LHCN-M2 (cell line): ENCODE measurements at places on chromosomes 1 and 21.
A peak's percentile ranks its signal among the peaks of the same experiment; 100 is the strongest.

DNA sequence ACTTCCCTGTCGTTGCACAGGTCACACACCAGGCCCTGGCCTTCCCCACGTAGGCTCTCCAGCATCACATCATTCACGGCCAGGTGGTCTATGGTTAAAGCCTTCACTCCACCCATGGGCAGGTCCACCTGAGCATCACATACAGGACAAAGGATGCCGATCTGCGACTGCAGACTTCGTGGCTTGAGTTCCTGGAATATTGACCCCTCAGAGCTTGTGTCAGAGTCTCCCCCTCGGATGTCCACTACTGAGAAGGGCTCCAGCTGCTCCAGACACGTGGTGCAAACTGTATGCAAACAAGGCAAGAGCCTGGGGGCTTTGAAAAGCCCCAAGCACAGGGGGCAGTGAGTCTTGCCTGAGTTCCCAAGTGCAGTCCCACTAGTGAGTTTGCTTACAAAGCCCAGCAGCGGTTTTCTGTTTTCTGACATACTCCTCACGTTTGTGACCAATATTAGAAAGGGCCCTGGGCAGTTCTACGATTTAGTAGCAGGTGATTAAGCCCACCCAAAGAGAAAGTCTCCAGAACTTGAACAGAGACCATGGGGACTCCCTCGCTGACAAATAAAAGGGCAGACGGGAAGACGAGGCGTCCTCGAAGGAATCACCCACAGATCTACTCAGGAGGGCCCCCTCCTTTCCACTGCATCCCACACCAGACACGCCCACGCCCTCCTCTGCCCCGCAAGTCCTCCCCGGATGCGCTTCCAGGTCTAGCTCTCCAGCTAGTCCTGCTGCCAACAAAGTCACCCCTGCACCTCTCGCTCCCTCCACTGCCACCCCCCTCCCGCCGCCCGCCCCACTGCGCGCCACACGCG, 568 bp downstream of the TRIM45 start:
- no peak for DNase-seq

GRCh38 chr1:154456631-154457030, 45.4 kb upstream of the TDRD10 start:
- no peak for DNase-seq

GRCh38 chr1:16207318-16208269, 4.9 kb downstream of the ARHGEF19 start:
- no peak for DNase-seq

- DNase-seq = no peak
Observed at GRCh38 chr1:164587617-164588501, 28.9 kb downstream of the PBX1 start.

GRCh38 chr1:209517681-209518050, 65.8 kb upstream of the CAMK1G start:
- DNase-seq = no peak

- no peak for DNase-seq
Observed at GRCh38 chr1:19078536-19078935, 122.1 kb upstream of the IFFO2 start.

- DNase-seq = no peak
Observed at GRCh38 chr1:41566274-41566885, 81.9 kb upstream of the EDN2 start.

DNA sequence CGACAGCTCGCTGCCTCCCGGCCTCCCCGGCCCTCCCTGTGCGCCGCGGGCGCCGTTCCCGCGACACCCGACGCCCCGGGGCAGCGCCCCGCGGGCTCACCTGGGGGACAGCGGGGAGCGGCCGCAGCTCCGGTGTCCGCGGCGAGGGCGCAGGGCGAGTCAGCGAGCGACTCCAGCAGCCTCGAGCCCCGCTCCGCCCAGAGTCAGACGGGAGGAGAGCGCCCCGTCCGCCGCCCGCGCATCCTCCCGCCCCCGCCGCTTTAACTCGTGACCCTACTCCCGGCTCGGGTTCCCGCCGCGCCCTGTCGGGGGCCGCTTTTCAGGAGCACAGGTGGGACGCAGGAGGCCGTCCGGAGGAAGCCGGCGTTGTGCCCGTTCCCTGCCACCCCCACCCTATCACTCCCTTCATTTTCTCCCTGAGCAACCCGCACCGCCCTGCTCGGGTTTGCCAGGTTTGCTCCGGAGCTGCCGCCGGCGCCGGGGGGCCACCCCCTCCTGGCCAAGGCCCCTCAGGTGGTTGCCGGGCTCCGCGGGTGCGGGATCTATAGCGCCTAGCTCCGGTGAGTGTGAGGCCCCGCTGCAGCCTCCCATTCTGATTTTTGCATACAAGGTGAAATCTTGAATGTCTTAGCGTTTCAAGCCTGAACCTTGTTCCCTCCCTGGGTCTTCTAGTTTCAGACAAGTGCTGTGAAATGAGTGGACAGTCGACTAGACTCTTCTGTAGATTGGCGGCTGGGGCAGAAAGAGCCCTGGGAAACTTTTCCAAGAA, at the start of gene MCOLN3:
Gene MCOLN3, minus strand, starts transcription at position 205 of the 769 bp plus-strand sequence. CDS start 3,140 bp downstream, outside the sequence.
- DNase-seq = no peak

GRCh38 chr1:242623756-242624155, 99.3 kb upstream of the PLD5 start:
- DNase-seq = no peak

DNA sequence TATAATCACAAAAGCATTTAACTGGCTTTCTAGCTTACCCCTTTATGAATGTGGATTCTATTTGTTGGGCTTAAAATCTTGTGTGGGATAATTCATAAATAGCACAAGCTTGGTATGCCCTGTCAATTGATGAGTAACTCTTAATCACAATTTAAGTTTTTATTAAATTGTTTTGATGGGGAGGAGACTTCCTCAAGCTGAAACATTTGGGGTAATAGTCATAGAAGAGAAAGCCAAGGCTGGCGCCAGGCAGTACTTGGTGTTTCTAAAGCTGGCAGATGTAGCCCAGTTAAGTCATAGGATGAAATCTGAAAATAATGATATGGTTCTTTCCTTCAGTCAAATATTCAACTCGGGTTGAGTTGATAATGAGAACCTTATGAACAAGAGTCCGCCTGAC, 167.2 kb downstream of the FMN2 start:
- peak; percentile 94 for DNase-seq

GRCh38 chr1:42943166-42943565, 15.5 kb downstream of the SLC2A1 start:
- DNase-seq = peak; percentile 83

GRCh38 chr21:34941162-34941561, 107.9 kb downstream of the RUNX1 start:
- no peak for DNase-seq

- DNase-seq = peak; percentile 74
Observed at GRCh38 chr1:194067772-194068171, 881.4 kb upstream of the B3GALT2 start.

GRCh38 chr1:170426596-170426995, 105.4 kb upstream of the GORAB start:
- no peak for DNase-seq

DNA sequence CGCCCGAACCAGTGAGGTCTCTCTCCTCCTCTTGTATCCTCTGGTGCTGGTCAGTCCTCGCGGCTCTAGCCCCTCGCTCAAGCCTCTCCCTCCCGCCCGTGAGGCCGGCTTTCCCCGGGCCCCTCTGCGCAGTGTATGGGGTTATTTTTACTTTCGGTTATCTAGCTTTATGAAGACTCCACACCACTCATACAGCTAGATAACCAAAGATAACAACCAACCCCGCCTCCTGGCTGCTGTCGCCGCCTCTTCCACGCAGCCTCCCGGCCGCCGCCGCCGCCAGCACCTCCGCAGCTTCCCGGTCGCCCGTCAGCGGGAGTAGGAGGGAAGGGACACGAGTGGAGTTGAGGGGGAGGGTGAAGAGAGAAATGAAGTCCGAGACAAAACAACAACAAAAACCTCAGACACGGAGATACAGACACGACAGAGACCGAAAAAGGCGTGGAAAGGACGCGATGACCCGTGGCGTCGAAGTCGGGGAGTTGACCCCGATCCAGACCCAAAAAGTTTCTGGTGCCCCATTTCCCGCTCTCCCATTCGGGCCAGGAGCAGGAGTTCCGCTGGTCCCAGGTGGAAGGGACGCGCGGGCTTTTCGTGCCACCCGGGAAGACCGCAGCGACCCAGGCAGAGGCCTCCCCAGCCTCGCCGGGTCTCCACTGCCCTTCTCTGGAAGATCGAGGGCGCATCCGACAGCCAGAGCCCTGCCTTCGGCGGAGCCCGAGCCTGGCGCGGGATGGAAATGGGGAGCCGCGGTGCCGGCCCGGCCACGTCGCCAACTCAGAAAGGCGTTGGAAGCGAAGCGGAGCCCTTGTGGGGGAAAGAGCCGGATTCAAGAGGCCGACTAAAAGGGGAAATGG, 51.4 kb downstream of the RHBG start:
- no peak for DNase-seq

GRCh38 chr1:85862456-85862855, 154.2 kb upstream of the ZNHIT6 start:
- DNase-seq = peak; percentile 19

- no peak for DNase-seq
Observed at GRCh38 chr1:229209816-229210215, 61.1 kb upstream of the RAB4A start.

DNA sequence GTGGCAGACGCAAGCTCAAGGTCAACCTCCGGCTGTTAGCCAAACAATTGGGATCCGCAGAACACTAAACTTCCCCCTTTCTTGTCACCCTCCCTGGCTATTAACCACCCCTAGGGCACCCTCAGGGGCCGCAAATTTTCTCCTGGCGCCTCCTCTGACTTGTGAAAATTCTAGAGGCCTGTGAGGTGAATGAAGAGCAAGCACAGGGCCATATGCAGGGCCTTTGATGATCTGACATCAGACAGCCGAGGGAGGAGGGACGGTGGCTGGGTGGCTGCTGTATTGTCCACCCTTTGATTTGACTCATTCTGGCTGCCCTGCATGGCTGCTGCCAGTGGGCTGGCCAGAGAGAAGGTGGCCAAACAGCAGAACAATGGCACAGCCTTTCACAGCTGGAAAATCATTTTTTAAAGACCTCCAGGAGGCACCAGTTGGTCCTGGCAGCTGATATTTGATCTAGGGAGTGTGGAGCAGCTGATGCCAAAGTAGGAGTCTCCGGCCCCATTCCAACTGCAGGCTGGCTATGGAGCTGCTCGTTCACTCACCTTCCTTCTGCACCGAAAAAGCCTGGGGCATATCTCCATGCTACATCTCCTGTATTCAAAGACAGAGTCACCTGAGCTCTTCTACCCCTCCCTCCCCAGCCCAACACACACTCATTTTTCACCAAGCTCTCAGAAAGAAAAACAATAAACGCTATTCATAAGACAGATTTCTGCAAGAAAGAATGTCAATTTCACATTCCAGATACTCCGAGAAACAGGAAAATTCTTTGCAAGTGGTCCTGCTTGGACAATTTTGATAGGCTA, 44.9 kb upstream of the BARHL2 start:
- DNase-seq = peak; percentile 21

GRCh38 chr1:13828454-13829151, 128.6 kb downstream of the PRDM2 start:
- DNase-seq = no peak

DNA sequence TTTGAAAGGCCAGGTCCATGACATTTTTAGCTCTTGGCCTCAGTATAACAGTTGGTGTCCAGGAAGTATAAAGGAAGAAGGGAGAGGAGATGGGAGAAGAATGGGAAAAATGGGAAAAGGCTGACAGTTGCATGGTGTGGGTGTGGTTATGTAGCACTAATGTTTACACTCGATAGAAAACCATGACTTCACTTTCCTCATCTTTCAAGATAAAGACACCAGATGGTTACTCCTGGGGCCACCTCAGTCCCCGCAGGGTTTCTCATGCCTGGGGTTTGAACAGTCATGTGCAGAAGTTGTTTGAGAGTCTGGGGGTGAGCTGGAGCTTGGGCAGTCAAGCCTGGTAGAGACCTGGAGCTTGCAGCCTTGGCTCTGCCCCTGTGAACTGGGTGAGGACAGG, 7.9 kb downstream of the PGBD2 start:
- DNase-seq = no peak

DNA sequence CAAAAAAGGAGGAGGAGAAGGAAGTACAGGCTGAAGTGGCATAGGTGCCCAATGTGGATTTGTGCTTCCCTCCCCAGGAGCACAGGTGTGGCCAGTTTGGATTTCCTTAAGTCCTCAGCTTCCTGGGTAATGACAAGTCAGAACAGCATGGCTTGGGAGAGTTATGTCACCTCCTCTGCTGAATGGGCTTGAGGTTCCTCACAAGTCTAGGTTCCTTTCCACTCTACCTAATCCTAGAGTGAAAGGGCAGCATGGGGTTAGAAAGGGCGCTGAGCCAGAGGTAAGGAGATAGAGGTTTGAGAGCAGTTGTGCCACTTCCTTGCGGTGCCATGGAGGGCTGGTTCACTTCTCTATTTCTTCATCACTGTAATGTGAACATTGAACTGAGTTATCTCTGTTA, 35.5 kb upstream of the IL20 start:
- DNase-seq = no peak

DNA sequence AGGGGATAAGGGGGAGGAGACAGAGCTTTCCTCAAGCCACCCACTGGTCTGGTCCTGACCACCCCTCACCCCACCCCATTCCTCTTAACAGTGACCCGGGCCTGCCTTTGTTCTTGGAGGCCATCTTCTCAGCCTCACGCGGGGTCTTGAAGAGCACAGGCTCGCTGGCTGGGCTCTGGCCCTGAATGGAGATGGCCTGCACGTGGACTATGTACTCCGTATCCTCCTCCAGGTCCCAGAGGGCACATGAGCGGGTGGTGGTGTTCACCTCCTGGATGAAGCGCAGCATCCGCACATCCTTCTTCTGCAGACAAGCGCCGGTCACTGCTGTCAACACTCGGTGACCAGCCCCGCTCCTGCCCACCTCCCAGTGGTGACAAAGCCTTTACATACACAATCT, 2.6 kb downstream of the FNDC5 start:
- no peak for DNase-seq

GRCh38 chr1:11752359-11753088, 9.5 kb upstream of the C1orf167 start:
- DNase-seq = no peak

DNA sequence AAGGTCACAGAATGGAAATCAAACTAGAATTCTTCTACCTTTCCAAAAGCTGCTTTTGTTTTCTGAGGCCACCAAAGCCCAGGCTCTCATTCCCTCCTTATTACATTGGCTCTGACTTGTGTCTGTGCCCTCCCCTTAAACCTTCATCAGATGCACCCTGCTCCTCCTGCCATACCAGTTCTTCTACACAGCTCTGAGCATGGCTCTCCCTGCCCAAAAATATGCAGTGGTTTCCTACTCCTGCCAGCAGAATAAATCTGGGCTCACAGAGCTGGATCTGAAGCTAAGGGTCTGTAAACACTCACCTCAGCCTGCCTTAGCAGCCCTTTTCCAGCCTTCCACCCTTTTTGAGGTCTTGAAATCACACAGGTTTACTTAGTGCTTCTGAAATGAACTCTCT, 55.0 kb downstream of the TTC3 start:
- DNase-seq = no peak

- DNase-seq = no peak
Observed at GRCh38 chr1:165351863-165352441, 4.6 kb downstream of the LMX1A start.
